Activated CD8-positive, alpha-beta memory T cell treated with anti-CD3 and anti-CD28 coated beads for 4 hours (primary cell): ENCODE measurements at places on chromosomes 5 and 9.

GRCh38 chr5:57662991-57663390 lies 180.4 kb upstream of the ACTBL2 start:
- DNase-seq, result no peak

DNA sequence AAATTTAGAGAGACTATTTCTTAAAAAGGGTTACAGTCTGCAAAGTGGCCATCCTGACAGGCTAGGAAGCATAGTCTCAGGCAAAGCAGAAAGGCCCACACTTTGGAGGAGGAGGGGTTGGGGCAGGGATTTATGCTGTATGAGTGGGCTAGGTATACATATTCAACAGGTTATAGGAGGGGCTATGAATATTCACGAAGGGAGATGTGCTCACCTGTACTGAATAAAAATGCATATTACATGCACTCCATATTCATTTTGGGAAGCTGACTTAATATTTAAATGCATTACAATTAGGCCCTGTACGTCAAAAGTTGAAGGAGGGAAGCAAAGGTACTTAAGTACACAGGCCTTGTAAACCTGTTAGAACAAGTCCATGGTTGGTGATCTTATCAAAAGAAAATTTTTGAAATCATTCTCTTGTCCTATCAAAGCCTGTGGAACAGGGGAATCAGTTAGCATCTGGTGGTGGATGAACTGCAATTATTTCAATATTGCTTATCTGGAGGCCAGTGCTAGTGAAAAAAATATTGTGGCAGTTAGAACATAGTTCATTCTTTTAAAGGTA lies 1.6 kb downstream of the CENPP start:
- no peak for DNase-seq

DNA sequence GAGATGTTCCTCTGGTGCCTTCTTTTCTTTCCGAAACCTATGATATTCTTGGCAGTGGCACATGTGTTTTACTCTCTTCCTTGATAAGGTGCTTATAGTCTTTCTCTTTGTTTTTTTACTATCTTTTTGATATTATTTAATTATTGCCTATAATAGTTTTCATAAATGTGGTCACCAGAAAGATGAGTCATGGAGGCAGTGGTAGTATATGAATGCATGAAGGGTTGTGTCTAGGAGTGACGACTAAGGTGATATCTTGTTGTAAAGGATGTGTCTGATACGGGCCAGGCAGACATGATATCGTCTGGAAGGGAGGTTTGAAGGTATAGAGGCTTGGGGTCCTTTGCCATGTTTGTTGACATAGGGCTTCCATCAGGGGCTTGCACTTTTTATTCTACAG lies 36.8 kb downstream of the SLC44A1 start:
- DNase-seq, result no peak

GRCh38 chr5:1654786-1655495 lies 131.2 kb upstream of the LPCAT1 start:
- DNase-seq, result no peak

GRCh38 chr5:151254556-151254955 lies 1.6 kb downstream of the GM2A start:
- DNase-seq, result no peak

DNA sequence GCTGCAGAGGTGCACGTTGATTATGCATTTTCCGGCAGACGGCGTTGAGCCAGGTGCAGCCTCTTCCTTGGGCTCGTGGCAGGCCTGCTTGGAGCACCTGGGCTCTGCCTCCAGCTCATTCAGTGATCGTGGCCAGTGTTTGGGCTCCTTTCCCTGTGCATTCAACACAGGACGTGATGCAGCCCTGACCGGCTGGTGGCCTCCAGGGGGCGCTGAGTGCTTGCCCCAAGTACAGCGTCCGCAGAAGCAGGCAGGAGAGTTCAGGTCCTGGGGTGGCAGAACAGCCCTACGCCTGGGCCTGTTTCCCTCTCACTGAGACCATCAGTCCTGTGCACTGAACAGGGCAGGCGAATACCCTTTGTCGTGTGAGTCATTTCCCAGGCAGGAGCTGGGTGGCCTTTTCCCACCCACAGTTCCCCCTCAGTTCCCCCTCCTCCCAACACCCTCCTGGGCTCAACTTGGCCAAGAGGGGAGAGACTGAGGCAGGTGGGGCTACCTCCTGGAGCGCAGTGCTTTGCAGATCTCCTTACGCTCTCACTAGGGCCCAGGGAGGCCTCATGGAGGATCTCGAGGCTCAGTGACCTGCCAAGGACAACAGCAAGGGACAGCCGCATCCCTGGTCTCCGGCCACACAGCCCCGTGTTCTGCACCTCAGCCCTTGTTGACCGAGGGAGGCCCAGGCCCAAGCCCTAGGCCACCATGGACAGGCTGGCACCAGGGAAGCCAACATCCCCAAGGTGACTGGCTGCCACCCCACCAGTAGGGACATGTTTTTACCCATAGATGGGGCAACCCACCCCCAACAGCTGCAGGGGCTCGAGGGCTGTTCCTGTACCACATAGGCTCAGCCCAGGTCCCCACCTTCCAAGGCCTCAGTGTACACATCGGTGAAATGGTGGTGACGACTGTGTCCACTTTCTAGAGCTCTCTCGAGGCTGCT lies 52.9 kb downstream of the LRSAM1 start:
- DNase-seq, result peak; percentile 55

DNA sequence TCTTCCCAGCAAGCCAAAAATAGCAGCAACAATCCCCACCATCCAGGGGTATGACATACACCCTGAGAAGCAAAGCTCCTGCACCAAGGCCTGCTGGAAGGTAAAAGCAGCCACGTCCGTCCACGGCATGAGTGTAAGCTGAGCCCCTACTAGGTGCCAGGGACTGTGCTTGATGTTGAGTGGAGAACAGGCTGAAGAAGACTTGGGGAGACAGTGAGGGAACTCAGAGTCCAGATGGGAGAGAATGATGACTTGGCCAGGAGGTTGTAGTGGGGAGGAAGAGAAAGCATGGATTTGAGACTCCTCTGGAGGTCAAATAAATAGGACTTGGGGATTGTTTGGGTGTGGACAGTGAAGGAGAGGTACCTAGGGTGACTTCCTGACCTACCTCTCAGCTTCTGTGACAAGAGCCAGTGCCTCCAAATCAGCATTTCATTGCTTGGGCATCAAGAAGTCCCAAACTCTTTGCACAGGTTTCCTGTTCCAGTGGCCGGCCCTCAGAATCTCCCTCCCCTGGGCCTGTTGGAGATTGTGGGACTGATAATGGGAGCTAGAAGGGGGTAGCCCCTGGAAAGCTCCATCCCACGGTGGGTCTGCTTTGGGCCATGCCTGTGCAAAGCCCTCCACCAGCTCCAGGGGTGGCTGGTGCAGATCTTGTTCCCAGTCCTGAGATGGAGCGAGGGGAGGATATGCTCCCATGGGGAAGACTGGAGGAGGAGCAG lies 58.3 kb upstream of the ADAMTS2 start:
- no peak for DNase-seq

- DNase-seq, result no peak
Observed at GRCh38 chr9:95429948-95430620, 86.7 kb downstream of the PTCH1 start.

GRCh38 chr5:102850503-102850902 lies 95.4 kb downstream of the PAM start:
- DNase-seq, result no peak

DNA sequence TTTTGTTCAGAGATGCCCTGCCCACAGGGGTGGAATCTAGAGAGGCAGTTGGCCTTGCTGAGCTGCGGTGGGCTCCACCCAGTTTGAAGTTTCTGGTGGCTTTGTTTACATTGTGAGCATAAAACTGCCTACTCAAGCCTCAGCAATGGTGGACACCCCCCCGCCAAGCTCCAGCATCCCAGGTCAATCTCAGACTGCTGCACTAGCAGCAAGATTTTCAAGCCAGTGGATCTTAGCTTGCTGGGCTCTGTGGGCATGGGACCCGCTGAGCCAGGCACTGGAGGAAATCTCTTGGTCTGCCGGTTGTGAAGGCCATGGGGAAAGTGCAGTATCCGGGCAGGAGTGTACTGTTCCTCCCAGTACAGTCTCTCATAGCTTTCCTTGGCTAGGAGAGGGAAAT lies 55.5 kb downstream of the MINAR2 start:
- DNase-seq, result no peak

GRCh38 chr5:173789031-173789920 lies 98.9 kb upstream of the CPEB4 start:
- DNase-seq, result no peak

GRCh38 chr5:153974131-153974812 lies 64.4 kb downstream of the FAM114A2 start:
- no peak for DNase-seq

DNA sequence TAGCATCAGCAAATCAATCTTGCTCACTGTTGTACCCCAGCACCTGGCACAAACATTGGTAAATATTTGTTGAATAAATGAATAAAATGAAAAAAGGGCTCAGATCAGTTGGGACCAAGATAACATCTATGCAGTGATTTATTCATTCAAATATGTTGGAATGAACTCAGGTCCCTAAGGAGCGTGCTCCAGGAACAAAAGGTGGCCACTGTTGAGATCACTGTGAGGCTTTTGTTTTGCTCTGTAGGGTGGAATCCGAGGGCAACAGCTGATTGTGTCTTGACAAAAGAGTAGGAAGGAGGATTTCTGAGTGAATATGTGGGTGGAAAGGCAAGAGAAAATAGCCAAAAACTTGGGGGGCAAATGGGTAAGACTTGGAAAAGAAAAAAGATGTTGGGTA lies 89.7 kb downstream of the PPP2R2B start:
- DNase-seq, result no peak

DNA sequence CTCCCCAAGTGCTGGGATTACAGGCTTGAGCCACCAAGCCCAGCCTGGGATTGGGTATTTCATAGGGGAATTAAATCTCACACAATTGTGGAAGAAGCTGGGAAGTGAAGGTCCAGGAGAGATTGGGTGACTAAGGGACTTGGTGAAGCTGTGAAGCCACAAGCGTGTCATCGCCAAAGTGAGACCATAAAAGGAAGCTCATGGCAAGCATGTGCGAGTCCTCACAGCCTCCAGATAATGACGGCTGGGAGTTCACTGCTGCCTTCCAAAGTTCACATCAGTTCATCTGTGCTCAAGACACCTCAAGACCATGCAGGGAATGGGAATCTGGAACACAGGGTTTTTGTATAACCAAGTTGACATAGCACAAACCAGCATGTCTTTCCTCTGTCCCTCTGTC lies 210.6 kb downstream of the MARCHF11 start:
- DNase-seq, result no peak

DNA sequence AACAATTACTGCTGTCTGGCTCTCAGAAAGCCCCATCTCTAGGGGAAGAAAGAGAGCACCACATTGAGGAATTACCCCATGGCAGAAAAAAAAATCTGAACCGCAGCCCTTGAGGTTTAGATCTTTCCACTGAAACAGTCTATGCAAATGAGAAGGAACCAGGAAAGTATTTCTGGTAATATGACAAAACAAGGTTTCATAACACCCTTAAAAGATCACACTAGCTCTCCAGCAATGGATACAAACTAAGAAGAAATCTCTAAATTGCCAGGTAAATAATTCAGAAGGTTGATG lies 427.1 kb downstream of the PRELID2 start:
- no peak for DNase-seq

DNA sequence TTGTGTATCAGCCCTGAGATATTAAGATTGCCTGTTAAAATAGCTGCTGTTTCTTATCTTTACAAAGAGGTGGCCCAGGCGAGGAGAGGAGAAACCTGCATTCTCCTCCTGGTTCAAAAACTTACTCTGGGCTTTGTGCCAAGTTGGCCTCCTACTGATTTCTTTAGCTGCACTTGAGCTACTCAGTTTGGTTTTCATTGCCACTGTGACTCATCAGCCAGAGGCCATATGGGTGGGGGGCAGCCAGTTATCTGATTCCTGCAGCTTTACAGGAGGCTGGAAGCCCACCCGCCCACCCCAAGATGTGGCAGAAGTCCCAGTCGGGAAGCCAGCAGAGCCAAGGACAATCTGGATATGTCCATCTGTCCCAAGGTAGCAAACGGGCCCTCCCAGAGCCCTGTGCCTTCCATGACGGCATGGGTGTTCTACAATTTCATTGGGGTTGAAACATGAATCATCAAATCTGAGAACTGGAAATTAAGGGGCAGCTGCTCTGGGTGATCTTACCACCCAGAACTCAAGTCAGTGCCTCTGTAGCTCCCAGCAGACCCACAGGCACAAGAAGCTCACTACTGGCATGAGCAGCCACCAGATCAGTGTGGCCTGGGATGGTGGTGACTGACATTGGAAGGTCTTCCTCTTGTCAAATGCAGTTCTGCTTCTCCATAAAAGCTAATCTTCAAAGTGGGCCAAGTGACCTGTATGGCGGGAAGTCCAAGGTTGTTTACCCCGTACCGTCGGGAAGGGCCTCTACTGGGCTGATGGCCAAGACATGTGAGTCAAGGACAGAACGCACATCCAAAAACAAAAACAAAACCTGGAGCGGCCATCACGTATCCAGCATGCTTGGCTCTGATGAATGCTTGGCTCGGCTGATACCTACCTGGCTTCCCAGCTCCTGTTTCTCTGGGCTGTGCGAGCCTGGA lies 15.6 kb downstream of the FCN2 start:
- no peak for DNase-seq

- DNase-seq, result no peak
Observed at GRCh38 chr5:149729150-149729549, 960 bp upstream of the PPARGC1B start.

DNA sequence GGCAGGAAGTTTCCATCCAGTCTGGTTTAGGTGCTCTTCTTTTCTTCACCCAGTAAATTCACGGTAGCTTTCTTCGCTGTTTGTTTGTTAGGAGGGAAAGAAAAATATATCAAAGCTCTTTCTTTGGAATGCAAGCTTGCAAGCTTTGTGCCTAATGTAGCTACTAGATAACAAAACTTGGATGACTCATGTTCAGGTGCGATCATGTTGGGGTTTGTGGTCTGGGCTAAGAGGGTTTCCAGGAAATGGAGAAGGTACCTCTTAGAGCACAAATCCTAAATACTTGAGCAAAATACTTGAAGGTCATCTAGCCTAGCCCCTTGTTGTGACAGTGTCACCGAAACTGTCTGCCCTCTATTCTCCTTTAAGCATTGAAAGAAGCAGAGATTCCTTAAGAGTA lies 17.7 kb downstream of the SRP19 start:
- no peak for DNase-seq

GRCh38 chr5:127076315-127077129 lies 3.2 kb upstream of the C5orf63 start:
- no peak for DNase-seq

GRCh38 chr9:84397822-84398221 lies 57.3 kb upstream of the SLC28A3 start:
- DNase-seq, result no peak

DNA sequence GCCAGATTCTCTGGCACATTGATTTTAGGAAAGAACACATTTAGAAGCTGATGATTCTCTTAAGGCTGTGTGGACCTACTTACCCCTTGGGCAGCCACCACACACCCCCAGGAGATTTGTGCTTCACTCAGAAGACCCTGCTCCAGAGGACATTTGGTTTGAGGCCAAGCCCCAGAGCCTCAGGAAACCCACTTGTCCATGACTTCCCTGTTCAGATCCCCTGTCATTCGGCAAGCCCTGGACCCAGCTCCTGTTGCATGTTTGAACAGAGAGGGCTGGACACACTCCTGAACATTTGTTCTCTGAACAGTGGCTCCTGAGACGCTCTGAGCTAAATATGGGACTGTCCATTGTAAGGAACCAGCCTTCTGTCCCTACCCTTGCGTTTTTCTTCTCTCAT lies 82.1 kb downstream of the AMBP start:
- no peak for DNase-seq

- DNase-seq, result no peak
Observed at GRCh38 chr5:117863586-117864296, 1124.6 kb downstream of the DTWD2 start.
